ENCODE measurements at places on chromosomes 5 and 9.

GRCh38 chr5:124627815-124628595 lies 118.4 kb downstream of the ZNF608 start:
- DNase-seq: peak; percentile 41

DNA sequence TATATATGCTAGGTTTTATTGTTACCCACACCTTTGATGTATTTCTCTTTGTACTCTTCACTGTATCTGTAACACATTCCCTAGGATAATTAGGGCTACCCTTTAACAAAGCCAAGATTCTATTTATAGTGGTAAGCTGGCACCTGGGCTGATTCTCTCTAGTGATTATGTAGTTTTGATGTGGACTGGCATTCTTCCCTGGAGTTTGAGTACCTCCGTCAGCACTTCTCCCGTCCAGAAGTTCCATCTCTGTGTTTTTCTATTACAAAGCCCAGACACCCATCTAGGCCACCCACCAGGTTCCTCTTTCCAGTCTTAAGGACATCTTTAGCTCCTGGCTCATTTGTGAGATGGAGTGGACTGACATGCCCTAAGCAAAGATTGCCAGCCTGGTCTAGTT lies 55.9 kb upstream of the CDKN2B start:
- no peak for DNase-seq

DNA sequence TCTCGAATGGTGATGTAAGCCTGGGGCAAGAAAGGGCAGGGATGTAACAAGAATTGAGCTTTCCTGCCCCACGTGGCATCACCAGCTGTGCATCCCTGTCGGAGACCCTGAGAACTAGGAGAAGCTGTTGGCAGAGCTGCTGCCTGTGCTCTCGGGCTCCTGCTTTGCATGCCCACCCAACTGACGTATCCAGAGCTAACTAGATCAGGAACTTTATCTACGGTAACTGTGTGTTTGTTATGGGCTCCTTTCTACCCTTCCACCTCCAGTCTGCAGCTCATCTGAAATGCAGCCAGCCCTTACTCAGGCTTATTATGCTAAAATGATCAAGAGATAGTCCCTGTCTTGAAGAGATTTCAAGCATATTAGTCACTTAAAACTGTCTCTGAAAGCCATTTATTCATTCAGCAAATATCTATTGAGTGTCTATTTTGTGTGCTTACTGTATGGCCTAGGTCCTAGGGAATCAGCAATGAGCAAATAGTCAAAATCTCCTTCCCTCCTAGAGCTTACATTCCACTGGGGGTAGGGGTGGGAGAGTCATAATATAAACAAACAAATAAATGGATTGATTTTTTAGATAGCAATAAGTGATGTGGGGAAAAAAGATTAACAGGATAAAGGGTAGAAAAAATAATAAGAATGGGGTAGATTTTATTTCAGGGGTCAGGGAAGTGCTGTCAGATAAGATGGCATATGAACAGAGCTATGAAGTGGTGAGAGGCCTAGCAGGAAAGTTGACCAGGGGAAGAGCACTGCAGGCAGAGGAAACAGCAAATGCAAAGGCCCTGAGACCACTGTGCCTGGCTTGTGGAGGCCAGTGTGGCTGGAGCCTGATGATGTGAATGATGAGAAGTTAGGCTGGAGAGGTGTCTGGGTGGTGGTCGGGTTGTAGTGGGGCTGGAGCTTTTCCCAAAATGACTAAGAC lies 118.2 kb downstream of the GALNT10 start:
- DNase-seq: no peak

GRCh38 chr9:134948149-134948548 lies 30.4 kb upstream of the FCN1 start:
- no peak for DNase-seq

DNA sequence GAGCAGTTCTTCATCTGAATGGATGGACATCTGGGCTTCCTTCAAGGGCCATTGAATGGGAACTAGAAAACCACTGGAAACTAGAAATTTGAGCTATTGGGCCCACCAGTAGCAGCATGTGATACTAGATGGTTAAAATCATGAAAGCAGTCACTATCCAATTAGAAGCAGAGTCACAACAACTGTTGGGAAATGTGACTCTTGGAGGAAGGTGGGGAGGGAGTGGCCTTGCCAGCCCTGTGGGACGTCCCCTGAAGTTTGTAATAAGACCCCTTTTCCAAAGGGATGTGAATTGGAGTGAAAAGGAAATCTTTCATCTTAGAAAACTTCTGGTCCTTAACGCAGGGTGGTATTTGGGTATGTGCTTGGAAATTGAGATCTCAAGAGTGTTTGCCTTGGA lies 5.6 kb downstream of the RAB24 start:
- no peak for DNase-seq

DNA sequence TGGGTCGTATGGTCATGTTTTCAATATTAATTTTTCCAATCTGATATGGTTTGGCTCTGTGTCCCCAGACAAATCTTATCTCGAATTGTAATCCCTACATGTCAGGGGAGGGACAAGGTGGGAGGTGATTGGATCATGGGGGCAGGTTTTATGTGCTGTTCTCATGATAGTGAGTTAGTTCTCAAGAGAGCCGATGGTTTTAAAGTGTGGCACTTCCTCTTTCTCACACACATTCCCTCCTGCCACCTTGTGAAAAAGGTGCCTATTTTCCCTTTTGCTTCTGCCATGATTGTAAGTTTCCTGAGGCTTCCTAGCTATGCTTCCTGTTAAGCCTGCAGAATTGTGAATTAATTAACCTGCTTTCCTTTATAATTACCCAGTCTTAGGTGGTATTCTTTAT lies 309.1 kb upstream of the GRIN3A start:
- DNase-seq: no peak

- no peak for DNase-seq
Measured at GRCh38 chr5:142836048-142836447, 65.9 kb downstream of the ARHGAP26 start.

- no peak for DNase-seq
Measured at GRCh38 chr9:78899006-78899405, 602.1 kb downstream of the PSAT1 start.

- no peak for DNase-seq
Measured at GRCh38 chr5:150945486-150945885, 40.7 kb upstream of the ZNF300 start.

- DNase-seq: no peak
Measured at GRCh38 chr5:75993183-75993582, 90.0 kb upstream of the SV2C start.

GRCh38 chr5:102498271-102499034 lies at the start of gene SLCO6A1:
SLCO6A1 (minus strand) TSS chr5:102499001; CDS start chr5:102498844, 157 bp downstream.
- DNase-seq: no peak

- no peak for DNase-seq
Measured at GRCh38 chr5:117691081-117691870, 1116.7 kb upstream of the SEMA6A start.

DNA sequence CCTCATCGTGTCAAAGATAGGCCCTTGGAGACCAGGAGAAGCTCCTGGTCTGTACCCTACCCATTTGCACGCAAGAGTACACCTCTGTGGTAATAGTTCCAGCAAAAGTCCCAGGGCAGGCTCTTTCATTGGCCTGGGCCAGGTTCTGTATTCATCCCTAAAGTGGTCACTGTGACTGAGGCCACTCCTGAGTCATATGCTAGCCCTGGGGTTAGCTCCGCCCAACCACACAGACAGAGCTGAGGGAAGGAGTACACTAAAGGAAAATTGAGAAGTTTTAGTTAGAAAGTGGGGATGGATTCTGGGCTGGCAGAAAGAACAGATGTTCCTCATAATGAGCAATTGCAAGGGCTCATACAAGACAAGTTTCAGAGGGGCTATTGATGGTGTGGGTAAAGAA lies 206.7 kb downstream of the ARHGAP26 start:
- DNase-seq: no peak

- DNase-seq: peak; percentile 20
Measured at GRCh38 chr9:122477346-122477745, 380 bp downstream of the OR1J1 start.

- no peak for DNase-seq
Measured at GRCh38 chr5:178589180-178590140, 733 bp downstream of the COL23A1 start.

DNA sequence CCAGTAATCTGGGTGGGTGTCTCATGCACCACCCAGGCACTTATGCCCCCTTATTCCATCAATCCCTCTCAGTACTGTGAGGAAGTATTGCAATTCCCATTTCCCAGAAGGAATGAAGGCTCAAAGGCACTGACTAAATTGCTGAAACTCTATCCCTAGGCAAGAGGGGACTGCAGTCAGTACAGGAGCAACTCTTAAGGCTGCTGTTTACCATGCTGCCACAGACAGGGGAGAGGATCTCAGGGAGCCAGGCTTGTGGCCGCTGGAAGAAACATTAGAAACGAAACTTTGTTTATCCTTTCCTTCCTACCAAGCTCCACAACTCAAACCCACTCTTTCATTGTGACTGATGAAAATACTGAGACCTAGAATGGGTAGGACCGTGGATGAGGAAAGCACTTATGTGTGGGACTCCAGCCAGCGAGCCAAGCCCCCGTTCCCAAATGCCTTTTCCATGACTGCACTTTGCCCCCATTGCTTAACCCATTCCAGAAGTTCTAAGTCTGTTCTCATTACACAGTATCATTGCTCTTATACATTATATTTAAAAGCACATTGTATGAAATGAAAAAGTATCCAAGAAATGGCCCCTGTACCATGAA lies 54.3 kb downstream of the TLE1 start:
- DNase-seq: no peak

DNA sequence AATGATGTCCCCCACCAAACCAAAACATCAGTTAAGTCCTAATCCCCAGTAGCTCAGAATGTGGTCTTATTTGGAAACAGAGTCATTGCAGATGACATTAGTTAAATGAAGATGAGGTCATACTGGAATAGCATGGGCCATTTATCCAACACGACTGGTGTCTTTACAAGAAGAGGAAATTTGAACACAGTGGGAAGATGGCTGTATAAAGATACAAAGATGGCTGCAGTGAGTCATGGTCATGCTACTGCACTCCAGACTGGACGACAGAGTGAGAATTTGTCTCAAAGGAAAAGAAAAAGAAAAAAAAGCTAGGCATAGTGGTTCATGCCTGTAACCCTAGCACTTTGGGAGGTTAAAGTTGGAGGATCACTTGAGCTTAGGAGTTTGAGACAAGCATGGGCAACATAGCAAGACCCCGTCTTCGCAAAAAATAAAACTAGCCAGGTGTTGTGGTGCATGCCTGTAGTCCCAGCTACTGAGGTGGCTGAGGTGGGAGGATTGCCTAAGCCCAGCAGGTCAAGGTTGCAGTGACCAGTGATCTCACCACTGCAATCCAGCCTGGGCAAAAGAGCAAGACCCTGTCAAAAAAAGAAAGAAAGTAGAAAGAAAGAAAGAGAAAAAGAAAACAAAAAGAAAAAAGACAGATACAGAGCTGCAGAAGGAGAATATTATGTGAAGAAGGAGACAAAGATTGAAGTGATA lies 130.0 kb upstream of the CDKN2B start:
- DNase-seq: no peak

- no peak for DNase-seq
Measured at GRCh38 chr9:127680846-127681245, 25.9 kb upstream of the CFAP157 start.

- no peak for DNase-seq
Measured at GRCh38 chr9:26812217-26812616, 80.4 kb downstream of the CAAP1 start.

DNA sequence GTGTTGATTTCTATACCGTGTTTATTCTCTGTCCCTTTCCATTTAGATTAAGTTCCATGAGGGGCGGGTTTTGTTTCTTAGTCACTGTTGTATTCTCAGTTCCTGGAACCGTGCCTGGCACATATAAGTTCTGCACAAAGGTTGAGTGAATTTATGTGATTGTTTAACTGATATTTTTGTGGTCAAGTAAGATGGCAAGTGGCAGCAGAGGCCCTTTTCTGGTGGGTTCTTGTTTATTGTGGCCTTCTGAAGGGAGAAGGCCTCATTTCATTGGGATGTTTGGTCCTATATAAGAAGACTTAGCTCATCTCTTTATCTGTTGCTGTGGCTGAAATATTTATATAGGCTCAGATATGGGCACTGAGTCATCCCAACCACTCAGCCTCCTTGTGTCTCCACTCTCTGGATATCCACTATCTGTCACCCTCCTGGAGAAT lies 262.5 kb downstream of the PSAT1 start:
- DNase-seq: peak; percentile 24

GRCh38 chr5:35618304-35618636 lies 607 bp downstream of the SPEF2 start:
- DNase-seq: no peak

DNA sequence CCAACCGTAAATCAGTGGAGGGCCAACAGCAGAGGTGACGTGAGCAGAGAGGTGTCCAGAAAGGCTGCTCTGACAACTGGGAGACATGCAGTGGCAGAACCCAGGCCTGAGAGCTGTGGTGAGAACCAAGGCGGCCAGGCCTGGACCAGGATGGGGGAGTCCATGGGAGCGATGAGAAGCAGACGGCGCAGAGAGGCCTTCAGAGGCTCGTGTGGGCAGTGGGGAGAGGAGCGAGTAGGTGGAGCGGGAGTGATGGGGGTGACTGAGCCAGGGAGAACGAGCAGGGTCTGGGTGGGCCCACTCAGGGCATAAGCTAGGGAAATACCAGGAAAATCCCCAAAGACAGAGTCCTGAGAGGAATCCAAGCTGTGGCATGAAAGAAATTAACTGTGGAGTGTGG lies 7.9 kb upstream of the IL3 start:
- no peak for DNase-seq

GRCh38 chr9:92512622-92513021 lies 23.2 kb downstream of the ECM2 start:
- no peak for DNase-seq

GRCh38 chr5:125006011-125006685 lies 259.7 kb upstream of the ZNF608 start:
- peak; percentile 69 for DNase-seq

GRCh38 chr5:32083981-32084430 lies 90.1 kb downstream of the GOLPH3 start:
- no peak for DNase-seq

DNA sequence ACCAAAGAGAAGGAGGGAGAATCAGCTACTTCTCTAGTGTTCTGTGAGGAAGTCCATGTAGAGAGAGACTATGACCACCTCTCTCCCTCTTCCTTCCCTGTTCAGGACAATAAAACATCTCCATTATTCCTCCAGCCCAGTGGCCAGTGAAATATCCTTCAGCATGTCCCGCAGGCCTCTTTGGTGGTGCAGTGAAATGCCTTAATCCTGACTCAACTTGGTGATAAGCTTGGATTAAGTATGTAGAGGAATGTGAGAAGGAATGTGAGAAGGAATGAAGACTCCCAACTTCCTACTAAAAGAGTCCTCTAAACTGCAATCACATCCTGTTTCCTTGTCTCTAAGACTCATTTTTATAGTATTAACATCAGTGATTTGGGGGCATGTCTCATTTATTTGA lies 167.3 kb downstream of the TRPM3 start:
- DNase-seq: no peak

Measured in DMS53 (cell line).